ENCODE measurements at places on chromosomes 13 and 19.

- no peak for DNase-seq
These were observed 1893.9 kb downstream of the PCDH9 start for GRCh38 chr13:65336087-65336749.

- no peak for DNase-seq
These were observed 64.7 kb downstream of the ZNF823 start for GRCh38 chr19:11674067-11674492.

DNA sequence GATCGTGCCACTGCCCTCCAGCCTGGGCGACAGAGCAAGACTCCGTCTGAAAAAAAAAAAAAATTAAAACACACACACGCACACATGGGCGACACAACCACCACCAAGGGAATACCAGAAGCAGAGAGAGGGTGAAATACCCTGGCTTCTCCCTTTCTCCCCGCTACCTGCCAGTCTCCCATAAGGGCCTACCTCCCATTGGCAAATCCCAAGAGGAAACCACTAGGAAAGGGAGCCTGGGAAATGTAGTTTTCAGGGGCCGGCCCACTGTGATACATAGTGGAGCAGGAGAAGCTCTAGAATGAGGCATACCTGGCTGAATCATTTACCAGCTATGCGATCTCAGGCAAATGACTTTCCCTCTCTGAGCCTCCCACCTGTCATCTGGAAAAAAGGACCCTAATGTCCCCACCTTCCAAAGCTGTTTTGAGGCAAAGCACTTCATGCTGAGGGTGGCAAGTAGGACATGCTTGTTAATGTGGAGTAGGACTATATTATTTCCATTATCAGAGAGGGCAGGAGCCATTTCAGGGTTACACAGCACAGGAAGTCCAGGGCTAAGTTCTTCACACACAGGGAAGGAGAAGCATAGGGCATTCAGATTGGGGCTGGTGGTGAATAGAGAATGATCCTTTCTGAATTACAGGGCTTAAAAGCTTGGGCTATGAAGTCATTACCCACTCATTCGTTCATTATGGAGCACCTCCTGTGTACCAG lies 14.3 kb upstream of the HNRNPUL1 start:
- DNase-seq = no peak

DNA sequence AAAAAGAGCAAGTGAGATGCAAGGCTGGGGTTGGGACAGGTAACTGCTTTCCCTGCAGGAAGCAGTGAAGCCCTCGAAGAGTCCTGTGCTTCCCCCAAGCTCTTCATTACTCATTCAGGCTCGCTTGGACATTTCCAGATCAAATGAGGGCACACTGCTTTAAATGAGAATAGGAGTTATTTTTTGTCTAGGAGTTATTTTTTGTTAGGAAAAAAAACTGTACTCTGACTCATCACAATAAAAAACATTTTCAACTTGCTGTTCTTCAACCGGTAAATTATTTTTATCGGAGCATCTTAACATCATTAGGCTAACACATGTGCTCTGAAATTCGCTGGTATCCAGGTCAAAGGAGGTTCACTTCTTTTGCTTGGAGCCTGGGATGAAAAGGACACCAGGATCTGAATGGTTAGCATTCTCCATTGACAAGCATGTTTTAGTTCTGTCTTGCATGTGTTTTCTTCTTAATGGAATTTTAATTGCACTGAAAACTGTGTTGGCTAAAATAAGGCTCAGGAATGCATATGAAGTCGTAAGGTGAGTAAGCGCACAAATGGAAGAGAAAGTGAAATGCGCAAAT lies 80.7 kb upstream of the STK24 start:
- no peak for DNase-seq

DNA sequence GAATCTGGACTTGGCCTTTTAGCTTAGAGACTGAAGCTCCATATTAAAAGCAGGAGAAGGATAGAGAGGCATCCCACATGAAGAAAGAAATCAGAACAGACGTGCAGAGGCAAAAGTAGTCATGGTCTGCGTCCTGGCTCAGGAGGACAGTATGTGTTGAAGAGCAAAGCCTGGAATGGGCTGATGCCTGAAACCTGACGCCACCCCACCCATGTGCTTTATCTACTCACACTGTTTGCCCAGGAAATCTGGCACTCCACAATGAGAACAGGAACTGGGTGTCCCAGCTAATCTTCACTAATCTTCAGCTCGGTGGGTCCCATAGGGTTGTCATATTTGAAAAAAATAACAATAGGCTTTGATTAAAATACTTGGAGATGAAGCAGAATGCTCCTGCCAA lies 549.0 kb upstream of the GPC6 start:
- no peak for DNase-seq

GRCh38 chr13:79481685-79482052 lies 714 bp downstream of the NDFIP2 start:
- DNase-seq = peak; percentile 55

- DNase-seq = no peak
These were observed 93.4 kb downstream of the FLT1 start for GRCh38 chr13:28401303-28402056.

DNA sequence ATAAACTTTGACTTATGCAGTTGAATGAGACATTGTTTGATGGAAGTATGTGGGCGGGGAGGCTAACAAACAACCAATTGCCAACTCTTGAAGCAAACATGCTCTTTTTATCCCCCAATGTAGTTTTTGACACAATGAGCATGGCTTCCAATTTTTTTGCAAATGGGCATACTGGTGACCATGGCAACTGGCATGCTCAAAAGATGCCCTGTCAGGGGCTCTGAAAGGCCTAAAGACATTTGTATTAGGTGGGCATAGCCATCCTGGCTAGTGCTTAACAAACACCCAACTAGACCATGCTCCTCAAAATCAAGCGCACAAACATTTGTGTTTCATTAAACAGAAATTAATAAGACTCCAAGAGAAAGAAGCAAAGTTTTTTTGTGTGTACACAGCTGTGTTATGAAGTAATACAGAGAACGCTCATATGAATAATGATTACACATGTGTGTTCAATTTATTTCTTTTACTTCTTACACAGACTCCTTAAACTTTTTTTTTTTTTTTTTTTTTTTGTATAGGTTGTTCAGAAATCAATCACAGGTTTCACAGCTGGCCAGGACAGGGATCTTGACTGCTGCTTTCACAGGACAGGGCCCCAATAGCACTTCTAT lies 95.6 kb downstream of the DLEU7 start:
- DNase-seq = no peak

GRCh38 chr13:100674572-100674871 lies at the start of gene TMTC4:
Gene TMTC4 (minus strand): TSS chr13:100674795. CDS start chr13:100670362, 4,433 bp downstream.
- no peak for DNase-seq

GRCh38 chr19:36013280-36014011 lies 567 bp downstream of the ALKBH6 start:
- DNase-seq = no peak

Measured in activated CD4-positive, alpha-beta T cell treated with anti-CD3 and anti-CD28 coated beads for 24 hours (primary cell).